ENCODE measurements at places on chromosomes 3 and 15.
A peak's percentile ranks its signal among the peaks of the same experiment; 100 is the strongest.

GRCh38 chr3:154170300-154170699 lies 49.1 kb downstream of the ARHGEF26 start:
- no peak for DNase-seq

GRCh38 chr3:127775398-127776109 lies 46.8 kb downstream of the MGLL start:
- DNase-seq: peak; percentile 60

DNA sequence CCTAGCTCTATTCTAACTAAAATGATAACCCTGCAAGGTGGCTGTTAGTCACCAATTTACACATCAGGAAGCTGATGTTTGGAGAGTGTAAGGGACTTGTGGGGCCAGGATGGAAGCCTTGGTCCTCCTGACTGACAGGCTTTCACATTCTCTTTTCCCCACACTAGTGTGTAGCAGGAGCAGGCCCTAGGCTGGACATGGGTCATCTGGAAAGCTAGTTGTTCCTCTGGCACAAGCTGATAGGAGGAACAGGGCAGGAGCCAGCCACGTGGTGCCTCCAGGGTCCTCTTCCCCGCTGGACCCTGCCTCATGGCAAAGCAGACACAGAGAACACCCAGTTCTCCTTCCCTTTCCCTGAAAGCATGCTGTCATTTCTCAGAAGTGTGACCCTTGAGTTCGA lies 18.1 kb upstream of the RBSN start:
- no peak for DNase-seq

GRCh38 chr15:41501931-41502794 lies 8.5 kb downstream of the ITPKA start:
- peak; percentile 5 for DNase-seq

DNA sequence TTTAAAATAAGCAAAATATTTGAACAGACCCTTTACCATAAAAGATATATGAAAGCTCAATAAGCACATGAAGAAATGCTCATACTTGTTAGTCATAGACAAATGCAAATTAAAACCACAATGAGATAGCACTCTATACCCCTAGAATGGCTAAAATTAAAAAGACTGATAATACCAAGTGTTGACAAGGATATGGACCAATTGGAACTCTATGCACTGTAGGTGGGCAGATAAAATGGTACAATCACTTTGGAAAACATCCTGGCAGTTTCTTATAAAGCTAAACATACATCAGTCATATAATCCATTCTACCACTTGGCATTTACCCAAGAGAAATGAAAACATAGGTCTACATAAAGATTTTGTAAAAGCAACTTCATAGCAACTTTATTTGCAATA lies 293.0 kb upstream of the TLE3 start:
- no peak for DNase-seq
